ENCODE measurements at places on chromosomes 12 and 14.

GRCh38 chr12:118145798-118146156 is 9.9 kb downstream of the PEBP1 start:
- DNase-seq = no peak

DNA sequence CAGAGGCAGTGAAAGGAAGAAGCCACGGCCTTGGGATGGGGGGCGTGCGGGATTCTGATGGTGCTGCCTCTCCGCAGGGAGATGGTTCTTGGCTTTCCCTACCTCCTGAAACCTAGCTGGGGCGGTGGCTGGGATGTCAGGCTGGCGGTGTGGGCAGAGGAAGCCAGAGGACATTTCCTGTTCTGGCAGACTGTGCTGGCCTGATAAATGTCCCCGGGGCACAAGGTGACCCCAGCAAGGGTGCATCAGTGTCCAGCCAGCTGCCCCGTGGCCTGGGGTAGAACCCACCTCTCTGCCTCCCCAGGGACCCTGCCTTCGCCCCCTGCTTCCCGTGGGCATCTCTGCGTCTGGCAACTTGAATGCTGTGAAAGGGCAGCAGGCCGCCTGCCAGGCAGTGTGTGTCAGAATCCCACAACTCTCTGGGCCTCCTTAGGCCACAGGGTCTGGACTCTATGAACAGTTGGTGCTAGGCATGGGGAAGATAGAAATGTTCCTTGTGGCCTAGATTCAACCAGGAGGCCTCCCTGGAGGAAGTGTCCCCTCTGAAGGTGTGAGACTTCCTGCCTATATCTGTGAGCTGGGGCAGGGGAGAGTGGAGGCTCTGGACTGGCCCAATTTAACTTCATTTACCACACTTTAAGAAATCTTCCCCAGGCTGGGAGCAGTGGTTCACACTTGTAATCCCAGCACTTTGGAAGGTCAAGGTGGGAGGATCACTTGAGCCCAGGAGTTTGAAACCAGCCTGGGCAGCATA is 4.9 kb downstream of the SH2B3 start:
- no peak for DNase-seq

DNA sequence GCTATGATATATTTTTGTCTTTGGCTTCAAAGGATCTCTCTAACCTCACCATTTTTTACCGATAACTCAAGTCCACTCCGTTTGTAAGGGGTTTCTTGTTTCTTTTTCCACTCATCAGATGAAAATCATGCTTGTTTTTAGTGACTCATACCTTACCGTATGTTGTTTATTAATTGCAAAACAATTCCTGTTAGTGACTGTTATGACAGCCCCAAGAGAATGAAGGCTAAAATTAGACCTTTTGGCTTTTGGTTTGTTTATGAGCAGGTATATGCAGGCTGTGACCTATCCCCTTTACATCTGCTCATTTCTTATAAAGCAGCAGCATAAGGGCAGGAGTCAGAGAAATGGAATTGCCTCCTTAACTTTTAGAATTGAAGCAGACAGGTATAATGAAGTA is 319.8 kb downstream of the CEP128 start:
- DNase-seq = no peak

- no peak for DNase-seq
Measured at GRCh38 chr12:88889326-88890110, 309.2 kb upstream of the KITLG start.

DNA sequence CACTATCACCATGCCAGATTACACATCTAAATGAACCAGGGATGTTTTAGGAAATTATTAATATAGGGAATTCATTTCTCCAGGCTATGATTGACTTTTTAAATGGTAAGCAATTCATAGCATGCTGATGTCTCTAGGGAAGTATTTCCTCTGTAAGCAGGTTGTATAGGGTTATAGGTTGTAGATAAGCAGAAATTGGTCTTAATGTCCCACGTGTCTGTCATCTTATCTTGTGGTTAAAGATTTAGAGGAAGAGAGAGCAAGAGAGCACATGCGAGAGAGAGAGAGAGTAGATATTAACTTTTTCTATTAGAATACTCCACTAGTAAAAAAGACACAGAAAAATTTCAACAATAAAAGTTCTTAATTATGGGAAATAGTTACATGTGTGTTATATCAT is 32.6 kb downstream of the TRHDE start:
- no peak for DNase-seq

DNA sequence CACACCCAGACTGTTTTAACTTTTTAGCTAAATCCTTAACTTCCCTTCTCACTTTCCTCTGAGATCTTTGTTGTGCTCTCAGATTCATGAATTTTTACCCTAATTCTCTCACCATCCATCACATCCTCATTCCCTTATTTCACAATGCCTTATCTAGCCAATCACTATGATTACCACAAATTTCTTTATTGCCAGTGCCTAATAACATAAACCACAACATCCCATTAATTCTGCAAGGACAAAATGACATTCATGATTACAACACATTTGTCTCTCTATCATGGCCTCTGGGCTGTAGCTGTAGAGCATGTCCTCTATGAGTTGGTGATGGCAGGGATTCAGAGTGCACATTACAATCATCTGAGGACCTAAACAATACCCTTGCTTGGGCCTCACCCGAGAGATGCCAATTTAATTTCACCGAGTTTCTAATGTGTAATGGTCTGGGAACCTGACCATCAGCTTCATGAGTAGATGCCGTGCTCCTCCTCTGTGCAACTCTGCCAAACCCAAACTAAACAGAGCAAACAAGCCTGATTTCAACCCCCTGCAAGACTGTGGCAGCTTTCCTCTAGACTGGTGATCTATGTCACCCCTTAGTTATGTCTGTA is 99.3 kb downstream of the SPTSSA start:
- no peak for DNase-seq

DNA sequence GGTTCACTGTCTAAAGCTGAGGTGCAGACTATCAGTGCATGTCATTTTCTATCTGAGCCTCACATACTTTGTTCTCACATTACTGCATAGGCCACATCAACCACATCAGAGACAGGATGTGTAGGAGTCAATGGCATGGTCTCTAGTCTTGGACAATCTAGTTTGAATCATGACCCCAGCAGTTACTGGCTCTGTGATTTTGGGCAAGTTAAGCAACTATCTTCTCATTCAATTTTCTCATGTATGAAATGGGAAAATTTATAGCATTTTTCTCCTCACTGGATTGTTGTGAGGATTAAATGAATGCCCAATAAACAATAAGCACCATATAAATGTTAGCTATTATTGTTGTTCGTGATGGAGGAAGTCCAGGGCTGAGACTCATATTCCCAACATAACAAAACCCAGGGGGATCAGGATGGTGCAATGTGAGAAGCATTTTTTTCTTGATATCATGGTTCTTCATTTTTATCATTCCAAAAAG is 432.6 kb downstream of the LRIG3 start:
- DNase-seq = no peak

All from stimulated activated CD4-positive, alpha-beta T cell treated with anti-CD3 and anti-CD28 coated beads, Interleukin-4, amount 100 ng/mL, for 1 hour (primary cell).